SK-N-DZ (cell line): ENCODE measurements at places on chromosomes 7 and 10.
A peak's percentile ranks its signal among the peaks of the same experiment; 100 is the strongest.

DNA sequence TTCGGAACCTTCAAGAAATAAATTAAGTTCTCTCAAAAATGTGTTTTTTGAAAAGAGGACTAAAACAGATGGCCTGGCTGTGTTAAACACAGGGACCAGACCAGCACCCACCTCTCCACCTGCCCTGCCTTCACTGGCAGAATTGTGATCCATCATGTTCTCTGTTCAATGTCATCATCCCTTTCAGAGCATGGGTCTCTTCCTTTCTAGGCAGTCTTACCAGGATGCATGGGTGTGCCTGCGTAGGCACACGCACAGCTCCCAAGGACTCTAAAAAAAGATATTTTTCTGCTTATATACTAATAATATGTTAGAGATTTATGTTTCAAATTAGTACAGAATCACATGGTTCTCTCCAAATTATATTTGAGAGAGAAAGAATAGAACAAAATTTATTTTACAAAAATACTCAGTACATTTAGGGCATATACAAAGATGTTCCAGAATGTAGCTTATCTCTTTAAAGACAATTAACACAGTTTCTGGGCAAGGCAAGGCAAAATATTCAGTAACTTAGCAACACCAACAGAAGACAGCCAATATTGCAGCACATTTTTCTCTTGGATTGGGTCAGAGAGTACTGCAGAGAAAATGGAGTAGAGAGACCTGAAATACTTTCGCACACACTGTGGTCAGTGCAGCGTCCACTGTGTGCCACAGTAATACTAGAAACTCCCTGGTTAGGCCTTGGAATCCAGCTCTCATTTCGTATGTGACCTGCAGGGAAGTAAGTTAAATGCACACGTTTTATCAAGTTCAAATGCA lies 52.8 kb downstream of the EGFR start:
- no peak for DNase-seq

DNA sequence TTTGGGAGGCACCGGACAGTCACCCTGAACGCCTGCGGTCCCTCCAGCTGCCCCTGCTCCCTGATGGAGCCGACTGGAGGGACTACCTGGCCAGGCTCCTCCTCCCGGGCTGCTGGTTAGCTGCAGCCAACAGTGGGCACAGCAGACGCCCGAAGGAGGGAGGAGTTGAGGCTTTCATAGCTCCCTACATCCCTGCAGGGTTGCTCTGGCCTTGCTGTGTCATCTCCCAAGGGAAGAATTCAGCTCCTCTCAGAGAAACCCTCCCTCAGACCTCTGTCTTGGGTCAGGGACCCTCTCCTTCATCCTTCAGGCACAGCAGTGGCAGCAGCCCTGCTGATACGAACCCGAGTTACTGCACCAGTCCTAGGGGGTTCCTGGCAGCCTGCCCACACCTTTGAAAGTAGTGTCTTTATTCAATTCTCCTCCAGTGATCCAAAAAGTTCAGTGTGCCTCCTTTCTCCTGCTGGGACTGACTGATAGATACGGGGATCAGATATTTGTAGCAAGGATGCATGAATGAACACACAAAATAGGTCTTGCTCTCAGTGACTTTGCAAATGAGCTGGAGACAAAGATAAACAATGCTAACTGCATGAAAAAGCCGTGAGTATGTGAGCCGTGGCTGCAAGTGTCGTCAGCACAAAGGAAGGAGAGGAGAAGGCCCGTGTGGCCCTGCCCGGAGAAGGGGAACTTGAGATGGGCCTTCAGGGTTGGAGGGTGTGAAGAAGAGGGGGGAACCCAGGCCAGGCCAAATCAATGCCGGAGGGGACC lies 136.6 kb downstream of the PRKAG2 start:
- DNase-seq, result peak; percentile 25

GRCh38 chr7:107046491-107047259 lies 2.2 kb downstream of the PRKAR2B start:
- no peak for DNase-seq

DNA sequence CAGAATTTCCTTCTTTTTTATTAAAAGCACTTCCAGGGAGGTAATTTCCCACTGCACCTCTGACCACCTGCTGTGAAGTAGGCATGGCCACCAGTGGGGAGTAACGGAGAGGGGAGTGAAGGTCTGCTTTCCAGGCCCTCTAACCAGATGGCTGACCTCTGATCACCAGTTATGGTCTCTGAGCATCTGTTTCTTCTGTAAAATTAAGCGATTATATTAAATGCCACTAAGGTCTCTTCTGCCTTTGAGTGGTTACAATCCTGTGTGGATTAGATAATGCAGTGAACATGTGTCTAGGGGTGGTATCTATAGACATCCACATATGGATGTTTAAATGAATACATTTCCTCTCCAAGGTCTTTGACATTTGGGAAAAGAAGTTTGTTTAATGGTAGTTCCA lies 199.6 kb downstream of the HERPUD2 start:
- peak; percentile 88 for DNase-seq
